ENCODE measurements at places on chromosomes 7 and 10.

DNA sequence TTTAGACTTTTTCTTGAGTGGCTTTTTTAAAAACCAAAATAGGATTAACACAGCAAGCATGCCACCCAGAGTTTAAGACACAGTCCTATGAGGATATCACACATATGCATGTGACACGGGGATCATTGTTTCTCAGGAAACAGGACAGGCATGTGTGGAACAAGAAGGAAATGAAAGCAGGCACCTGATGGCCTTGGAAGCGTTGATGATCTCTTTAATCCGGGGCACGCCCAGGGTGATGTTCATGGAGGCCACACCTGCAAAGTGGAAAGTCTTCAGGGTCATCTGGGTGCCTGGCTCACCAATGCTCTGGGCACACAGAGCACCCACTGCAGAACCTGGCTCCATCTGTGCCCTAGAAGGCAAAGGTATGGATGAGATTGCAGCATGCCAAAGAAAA lies 44.3 kb downstream of the POLR3A start:
- DNase-seq = no peak

DNA sequence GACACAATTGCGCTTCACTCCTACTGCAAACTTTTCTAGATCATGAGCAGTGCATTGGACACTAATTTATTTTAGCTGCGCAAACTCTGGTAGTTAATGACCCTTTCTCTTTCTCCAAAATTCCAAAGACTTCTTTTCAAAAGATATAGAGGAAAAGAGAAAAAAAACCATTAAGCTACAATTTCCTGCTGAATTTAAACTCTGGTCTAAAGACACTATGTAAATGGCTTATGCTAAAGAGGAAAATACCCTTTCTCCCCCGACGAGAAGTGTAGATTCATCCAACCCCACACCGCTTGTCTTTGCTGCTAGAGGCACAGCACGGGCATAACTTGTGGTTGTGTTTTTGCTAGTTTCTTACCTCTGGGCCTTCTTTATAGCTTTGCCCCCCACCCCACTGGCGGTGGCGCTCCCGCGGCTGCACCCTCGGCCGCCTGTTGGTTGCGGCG lies 84.1 kb downstream of the SNX10 start:
- DNase-seq = no peak

- DNase-seq = no peak
These were observed 93.4 kb downstream of the ZNF365 start for GRCh38 chr10:62467527-62467926.

DNA sequence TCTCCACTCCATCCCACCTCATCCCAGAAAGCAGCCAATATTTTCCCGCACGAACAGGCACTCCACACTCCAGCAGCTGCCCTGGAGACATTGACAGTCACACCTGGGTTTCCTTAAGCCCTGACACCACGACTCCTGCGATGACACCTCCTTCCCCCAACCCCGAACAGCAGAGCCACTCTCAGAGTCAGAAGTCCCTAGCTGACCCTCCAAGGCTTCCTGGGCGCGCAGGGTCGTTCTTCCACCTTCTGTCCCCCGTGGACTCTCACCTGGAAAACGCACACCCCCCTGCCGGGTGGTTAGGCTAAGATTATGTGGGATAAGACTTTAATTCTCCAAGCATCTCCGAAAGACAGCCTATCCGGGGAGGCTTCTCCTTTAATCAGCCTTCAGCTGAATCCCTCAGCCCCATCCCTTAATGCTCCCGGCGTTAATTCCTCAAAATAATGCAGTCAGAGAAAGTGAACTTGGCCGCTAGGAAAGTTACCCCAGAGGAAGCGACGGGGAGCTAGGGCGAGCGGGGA lies 1.1 kb downstream of the DENND11 start:
- DNase-seq = no peak

GRCh38 chr10:34147641-34148304 lies 667.3 kb downstream of the PARD3 start:
- no peak for DNase-seq

Data from epithelial cell of prostate (primary cell).